ENCODE measurements at places on chromosomes 6 and 20.

DNA sequence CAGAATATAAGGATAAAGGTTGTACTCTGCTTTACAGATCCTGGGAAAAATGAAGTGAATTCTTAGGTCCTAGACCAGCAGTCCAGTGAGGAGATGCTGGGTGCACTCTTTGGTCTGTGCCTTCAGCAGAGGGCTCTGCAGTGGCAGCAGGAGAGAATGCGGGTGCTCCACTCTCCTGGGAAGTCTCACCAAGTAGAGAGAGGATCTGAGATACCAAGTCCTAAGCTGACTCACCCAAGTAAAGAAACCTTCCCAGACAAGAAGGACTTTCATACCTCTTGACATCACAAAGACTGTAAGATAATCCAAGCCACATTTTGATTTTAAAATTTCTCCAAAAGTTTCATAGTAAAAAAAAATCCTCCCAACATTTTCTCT, 116.9 kb upstream of the EMILIN3 start:
- DNase-seq: no peak

DNA sequence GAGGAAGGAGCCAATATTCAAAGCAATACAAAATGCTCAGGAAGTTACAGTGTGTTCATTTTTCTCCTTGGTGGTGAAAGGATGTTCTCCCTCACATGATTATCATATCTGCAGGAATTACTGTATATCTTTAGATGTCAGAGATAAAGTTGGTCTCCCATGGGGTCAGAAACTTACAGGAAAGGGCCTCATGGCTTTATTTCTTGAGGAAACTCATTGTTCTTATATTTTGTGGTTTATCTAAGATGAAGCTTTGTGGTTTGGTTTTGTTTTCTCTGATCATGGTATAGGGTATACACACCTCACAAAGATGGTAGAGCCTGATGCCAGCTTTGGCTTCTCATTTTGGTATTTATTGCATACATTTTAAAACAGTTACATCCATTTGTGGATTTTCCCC, 100.5 kb upstream of the STXBP5 start:
- no peak for DNase-seq

DNA sequence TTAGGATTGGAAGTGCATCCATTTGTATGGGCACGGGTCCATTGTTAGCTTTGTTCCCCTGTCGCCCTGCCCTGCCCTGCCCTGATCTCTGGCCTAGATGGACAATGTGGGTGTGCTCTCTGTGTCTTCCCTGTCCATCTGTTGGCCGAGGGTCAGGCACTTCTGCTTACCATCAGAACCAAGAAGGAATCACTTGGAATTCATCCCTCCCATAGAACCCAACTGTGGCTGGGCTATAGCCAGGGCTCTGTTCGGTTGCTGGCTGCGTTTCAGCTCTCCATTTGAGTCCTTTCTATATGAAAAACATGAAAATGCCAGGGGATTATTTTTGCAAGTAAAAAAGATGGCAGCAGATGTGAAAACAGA, 26.6 kb upstream of the TULP4 start:
- no peak for DNase-seq

DNA sequence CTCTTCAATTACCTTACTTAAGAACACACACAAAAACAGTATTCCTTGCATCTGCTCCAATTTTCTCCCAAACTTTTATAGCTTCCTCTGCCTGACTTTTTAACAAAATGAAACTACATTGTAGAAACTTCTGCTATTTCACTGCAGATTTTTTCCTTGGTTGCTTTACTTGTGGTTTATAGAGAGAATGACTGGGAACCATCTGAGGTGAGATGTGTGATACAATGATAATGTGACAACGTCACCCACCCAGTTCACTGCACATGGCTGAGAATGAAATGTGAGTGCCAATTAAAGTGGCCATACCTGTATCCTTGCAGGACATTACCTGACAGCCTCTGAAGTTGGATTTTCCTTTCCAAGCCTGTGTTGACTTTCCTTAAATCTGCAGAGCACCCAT, 258.4 kb downstream of the CD83 start:
- peak; percentile 23 for DNase-seq

DNA sequence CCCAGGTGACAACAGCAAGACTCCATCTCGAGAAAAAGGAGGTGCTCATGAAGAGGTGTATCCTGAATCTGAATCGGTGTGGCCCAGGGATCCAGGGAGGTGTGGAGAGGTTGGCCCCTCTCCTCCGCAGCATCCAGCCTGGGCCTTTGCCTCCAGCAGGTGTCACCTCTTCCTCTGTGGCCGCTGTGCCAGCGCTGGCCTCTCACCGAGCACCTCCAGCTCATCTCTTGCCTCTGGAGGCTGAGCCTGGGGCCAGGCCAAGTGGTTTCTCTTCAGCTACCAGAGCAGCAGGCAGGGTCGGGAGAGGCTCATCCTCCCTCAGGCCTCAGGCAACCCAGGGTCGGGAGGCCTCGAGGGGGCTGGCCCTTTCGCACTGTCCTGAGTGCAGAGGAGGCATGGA, 1.2 kb upstream of the COL20A1 start:
- no peak for DNase-seq

GRCh38 chr6:6875818-6876470, 231.8 kb upstream of the RREB1 start:
- no peak for DNase-seq

DNA sequence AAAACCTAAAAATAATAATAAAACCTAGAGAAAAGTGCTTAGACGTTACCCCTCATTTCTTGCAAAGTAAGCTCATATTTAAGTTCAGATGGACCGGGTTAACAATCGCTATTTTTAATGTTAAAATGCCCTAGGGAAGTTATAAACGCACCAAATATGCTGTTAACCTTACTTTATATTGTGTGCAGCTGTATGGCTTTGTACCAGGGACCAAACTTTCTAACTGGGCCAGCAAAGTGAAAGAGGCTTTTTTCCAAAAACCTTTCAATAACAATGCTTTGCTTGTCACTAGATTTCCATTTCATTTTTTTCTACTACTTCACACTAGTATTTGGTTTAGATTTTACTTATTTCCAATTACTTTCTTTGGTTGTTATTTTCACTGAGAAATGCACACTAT, 248.5 kb downstream of the FOXC1 start:
- no peak for DNase-seq

DNA sequence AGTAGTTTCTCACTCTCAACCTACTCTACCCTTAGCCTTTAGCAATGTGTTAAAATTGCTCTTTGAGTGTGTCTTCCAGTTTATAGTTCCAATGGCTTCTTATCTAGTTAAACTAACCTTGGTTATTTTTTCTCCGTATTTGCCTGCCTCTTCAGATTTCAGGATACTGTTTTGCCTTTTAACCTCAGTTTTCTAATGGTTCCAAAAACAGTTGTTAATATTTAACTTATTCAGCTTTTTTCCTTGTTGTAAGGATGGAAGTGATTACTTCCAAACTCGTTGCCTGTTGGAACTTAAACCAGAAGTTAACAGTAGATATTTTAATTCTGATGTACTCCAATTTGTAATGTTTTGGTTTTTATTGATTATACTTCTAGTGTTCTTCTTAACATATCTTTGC, 1574.9 kb downstream of the HACE1 start:
- no peak for DNase-seq

GRCh38 chr20:4135385-4136077, 120.2 kb upstream of the RNF24 start:
- DNase-seq: peak; percentile 23

Data from activated CD4-positive, alpha-beta T cell treated with anti-CD3 and anti-CD28 coated beads for 36 hours (primary cell).